ENCODE measurements at places on chromosomes 6 and 20. TPM values are rescaled to one million over a fixed set of nuclear protein-coding genes. Genes with fewer than 3 reads are reported as not detected.
A peak's percentile ranks its signal among the peaks of the same experiment; 100 is the strongest.

GRCh38 chr6:35922139-35922554, 1.2 kb upstream of the SRPK1 start:
- DNase-seq, result no peak

DNA sequence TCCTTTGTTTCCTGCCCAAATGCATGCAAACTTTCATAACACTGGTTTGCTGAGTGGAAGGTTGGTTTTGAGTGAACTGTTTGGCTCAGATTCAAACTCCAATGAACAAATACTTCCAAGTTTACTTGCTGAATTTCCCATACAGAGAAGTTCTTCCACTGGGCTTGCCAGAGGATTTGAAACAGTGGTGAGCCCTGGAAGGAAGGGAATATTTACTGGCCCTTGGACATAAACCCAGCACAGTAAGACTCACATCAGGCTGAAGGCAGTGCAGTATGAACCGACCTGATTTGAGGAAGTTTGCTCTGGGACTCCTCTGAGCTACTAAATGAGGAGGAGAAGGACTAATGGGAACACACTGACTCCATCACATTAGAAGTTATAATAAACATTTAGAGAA, 3.8 kb downstream of the TRAF3IP2 start:
- peak; percentile 81 for DNase-seq

DNA sequence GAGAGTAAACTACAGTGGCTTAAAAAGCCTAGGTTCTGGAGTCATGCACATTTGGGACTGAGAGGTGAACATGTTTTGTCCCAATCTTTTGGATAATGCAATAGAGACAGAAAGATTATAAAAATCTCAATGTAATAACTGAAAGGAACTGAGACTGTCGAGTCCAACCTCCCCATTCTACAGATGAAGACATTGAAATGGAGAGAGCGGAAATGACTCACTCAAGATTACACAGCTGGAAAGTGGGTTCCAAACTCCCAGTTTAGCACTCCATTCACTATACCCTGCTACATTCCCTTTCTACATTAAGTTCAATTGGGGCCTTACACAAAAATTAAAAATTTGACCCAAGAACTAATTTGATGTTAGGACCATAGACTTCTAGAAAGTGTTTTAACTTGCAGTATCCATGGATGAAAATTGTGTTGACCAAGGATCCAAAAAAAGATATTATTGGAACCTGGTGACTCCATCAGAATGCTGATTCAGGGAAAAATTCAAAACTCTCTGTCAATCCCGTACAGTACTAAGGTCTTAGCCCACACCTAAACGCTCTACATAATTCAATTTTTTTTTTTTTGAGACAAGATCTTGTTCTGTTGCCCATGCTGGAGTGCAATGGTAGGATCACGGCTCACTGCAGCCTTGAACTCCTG, 1.5 kb upstream of the ILRUN start:
- DNase-seq, result no peak

GRCh38 chr20:58635279-58635665, 15.8 kb upstream of the STX16 start:
- no peak for DNase-seq

GRCh38 chr6:71529026-71529425, 240.4 kb downstream of the OGFRL1 start:
- DNase-seq, result no peak

DNA sequence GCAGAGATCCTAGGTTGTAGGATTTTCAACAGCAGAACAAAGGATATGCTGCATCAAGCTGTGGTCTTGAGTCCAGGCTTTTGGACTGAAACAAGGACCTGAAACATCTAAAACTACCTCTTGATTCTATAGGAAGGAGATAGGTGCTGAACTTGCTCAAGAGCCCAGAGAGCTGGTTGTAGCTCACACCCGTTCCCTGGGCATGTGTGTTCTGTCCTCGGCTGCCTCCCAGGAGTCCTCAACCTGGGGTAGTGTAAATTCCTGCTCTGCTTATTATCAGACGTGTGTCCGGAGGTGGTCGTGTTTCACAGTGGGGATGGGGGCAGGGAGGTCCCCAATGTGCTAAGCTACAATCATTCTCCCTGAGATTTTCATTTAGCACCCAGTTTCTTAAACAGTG, 4.8 kb downstream of the NOP56 start:
- DNase-seq, result no peak

GRCh38 chr6:42449917-42450476, 1.7 kb downstream of the TRERF1 start:
- peak; percentile 38 for DNase-seq

- peak; percentile 73 for DNase-seq
Measured at GRCh38 chr20:38321959-38322598, 18.1 kb downstream of the BPI start.

DNA sequence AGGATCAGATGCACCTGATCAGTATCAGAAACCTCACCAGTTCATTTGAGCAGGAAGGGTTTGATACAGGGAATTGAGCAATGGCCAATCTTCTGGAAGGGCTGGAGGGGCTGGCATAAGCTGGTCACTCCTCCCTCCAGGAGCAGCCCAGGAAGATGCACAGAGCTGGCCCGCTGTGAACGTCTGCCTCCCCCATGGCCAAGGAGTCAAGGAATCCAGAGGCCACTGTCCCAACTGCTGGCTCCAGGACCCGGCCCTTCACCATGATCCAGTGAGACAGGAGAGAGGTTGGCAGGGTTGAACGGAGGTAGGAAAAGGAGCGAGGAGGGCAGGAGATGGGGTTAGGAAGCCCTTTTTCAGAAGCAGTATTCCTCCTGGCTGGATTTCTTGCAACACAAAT, 113.9 kb upstream of the CST7 start:
- no peak for DNase-seq

- DNase-seq, result peak; percentile 53
Measured at GRCh38 chr6:145087034-145087433, 648.3 kb downstream of the EPM2A start.

GRCh38 chr6:157493576-157493975, 112.6 kb downstream of the ZDHHC14 start:
- no peak for DNase-seq

DNA sequence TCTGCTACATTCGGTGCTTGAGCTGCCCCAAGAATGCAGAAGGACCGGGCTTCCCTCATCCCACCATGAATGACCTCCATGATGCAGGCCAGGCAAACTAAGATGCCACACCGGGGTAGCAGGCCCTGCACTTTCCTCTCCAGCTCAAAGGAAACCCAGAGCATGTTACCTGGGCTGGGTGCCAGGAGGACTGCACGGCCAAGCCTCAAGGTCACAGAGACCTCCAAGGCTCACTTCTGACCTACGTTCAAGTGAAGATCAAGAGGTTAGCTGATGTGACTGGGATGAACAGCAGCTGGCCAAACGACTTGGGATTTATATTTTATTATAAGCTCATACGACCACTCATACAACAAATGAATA, 501.8 kb downstream of the CD83 start:
- DNase-seq, result no peak

GRCh38 chr20:21338291-21338690, 35.2 kb downstream of the XRN2 start:
- no peak for DNase-seq

- no peak for DNase-seq
Measured at GRCh38 chr6:96302991-96303390, 218.6 kb upstream of the UFL1 start.

GRCh38 chr6:140620496-140620895, 1246.0 kb upstream of the CITED2 start:
- DNase-seq, result no peak

DNA sequence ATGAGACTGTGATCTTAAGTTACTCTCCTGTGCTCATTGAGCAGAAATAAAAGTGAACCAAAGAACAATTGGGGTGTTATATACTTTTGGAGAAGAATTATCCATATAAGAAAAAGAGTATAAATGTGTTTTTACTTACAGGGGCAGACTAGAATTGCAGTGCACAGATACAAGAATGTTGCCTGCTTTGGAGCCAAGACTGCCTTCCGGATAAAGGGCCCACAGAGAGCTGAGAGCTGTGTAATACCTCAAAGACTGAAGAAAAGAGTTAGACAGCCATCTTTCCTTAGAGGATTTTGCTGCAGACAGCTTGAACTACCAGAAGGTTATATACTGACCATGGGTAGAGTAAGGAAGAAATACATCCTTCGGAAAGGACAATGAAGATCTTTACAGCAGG, 1235.5 kb upstream of the CITED2 start:
- no peak for DNase-seq

DNA sequence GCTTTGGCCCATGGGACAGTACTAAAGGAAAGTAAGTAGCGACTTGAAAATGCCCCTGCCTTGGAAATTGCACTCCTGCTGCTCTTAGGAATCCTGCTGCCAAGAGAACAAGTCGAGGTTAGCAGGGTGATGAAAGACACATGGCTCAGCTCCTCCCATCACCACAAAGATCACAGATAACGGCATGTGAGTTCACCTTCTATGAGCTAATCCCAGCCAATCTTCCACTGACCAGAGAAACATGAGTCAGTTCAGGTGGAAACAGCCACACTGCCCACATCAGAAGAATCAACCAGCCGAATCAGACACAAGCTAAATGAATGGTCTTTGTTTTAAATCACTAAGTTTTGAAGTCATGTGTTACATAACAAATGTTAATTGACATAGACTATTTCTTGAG, 106.3 kb downstream of the PRKN start:
- no peak for DNase-seq

- no peak for DNase-seq
Measured at GRCh38 chr6:13865141-13865540, 50.8 kb upstream of the MCUR1 start.

DNA sequence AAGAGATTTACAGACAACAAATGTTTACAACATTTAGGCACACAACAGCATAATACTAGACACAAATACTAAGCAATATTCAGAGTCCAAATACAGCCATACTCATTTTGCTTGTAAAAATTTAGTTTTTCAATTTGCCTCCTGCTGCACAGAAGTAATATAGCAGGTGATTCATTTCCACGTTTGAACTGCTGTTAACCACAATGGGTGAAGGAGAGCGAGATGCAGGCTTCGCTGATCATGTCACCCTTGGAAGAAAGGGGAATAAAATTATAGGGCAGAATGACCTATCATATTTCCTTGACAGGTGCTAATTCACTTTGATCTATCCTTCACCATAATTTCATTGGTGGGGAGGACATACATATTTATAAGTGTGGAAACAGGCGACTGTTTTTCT, 643.8 kb upstream of the AGPAT4 start:
- no peak for DNase-seq

The GNAS-AS1 gene
- 0.83 TPM for total RNA-seq

The PTCHD4 gene
- 0.72 TPM for total RNA-seq

The C6orf15 gene
- not detected for total RNA-seq

The SPATS1 gene
- total RNA-seq, result not detected

The HMGCLL1 gene
- total RNA-seq, result not detected

The PCED1A gene
- 8.1 TPM for total RNA-seq

The TCP11 gene
- total RNA-seq, result 0.56 TPM

The GSTA1 gene
- total RNA-seq, result 0.18 TPM

The ARFGEF2 gene
- total RNA-seq, result 40.5 TPM

The ALDH5A1 gene
- total RNA-seq, result 0.36 TPM

The KCNS1 gene
- 0.54 TPM for total RNA-seq

The GID8 gene
- 33.9 TPM for total RNA-seq

The PRKN gene
- 0.28 TPM for total RNA-seq

The MAFB gene
- not detected for total RNA-seq
